ENCODE measurements at places on chromosomes 12 and 14. TPM values are rescaled to one million over a fixed set of nuclear protein-coding genes. Genes with fewer than 3 reads are reported as not detected.

Gene LRRC10
- not detected for total RNA-seq

DNA sequence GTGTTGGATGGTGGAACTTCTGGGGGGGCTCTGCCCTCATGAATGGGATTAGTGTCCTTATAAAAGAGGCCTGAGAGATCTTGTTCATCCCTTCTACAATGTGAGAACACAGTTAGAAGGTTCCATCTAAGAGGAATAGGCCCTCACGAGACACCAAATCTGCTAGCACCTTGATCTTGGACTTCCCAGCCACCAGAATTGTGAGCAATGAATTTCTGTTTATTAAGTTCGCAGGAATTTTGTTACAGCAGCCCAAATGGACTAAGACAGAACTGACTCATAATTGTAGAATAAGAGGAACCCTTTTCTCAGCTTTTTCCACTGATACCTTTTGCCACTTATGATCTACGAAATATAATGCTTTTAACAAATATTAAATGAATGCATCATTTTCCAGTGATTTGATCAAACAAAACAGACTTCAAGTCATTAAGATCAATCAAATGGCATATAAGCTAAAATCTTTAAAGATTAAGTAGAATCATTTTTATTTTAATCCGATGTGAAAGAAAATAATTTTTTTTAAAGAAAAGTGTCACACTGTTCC lies 68.2 kb downstream of the HECTD1 start:
- DNase-seq: no peak

Gene SMIM41
- total RNA-seq: 0.24 TPM

DNA sequence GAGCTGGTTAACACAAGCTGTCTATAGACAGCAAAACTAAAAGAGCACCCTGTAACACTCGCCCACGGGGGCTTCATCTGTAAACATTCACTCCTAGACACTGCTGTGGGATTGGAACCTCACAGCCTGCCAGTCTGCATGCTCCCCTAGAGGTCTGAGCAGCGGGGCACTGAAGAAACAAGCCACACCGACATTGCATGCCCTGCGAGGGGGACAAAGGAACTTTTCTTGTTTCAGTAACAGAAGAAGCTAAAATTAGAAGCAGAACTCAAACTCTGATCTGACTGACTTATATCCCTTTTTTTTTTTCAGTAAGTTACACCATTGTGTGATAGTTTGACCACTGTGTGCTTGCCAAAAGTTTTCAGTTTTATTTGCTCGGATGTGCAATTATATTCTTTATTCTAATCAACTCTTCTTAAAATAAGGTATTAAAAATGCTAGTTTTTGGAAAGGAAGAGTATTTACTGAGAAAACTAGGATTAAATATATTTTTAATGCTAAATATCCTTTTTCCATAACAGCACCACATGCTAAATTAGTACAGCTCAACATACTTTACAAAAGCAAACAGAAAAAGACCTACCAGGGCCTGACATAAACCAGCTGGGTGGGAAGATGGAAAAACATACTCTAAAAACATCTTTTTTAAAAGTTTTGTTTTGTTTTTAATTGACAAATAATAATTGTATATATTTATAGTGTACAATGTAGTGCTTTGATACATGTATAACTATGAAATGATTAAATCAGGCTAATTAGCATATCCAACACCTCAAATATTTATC lies 100.2 kb downstream of the EPS8 start:
- DNase-seq: no peak

Gene TBX5
- not detected for total RNA-seq

DNA sequence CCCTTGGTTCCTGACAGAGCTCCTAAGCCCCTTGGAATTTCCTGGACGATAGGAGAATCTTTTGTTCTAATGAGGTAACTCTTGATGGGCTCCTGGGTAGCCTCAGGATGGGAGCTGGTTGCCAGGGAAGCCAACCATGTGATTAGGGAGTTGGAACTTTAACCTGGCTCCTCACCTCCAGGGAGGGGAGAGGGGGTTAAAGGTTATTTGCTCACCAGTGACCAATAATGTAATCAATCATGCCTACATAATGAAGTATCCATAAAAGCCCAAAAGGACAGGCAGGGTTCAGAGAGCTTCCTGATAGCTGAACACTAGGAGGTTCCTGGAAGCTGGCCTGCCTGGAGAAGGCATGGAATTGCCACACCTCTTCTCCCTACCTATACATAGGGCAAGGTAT lies 6.2 kb upstream of the CNOT2 start:
- DNase-seq: no peak

DNA sequence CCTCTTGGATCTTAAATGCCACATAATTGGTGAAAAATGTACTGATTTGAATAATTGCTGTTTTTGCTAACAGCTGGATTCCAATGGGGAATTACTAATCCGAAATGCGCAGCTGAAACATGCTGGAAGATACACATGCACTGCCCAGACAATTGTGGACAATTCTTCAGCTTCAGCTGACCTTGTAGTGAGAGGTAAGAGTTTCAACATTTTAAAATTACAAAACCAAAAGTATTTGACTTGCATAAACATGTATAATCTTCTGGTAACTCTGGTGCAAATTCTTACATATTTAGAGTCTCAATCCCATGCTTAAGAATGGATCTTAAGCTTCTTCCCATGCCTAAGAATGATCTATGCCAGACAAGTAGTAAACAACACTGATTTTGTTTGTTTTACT lies 229.1 kb upstream of the PDZRN4 start:
- no peak for DNase-seq

Gene PRB2
- total RNA-seq: not detected

Gene MSRB3
- not detected for total RNA-seq
